Mesothelial cell of epicardium (in vitro differentiated cells): ENCODE measurements at places on chromosomes 6 and 20. TPM values are rescaled to one million over a fixed set of nuclear protein-coding genes. Genes with fewer than 3 reads are reported as not detected.

The GSTA3 gene
- not detected in 3 replicates for total RNA-seq

The TOX2 gene
- total RNA-seq, result 0.64 to 0.94 TPM (median 0.70 TPM) in 3 replicates

The LY6G6D gene
- 0.67 to 1.8 TPM (median 0.82 TPM) in 3 replicates for total RNA-seq

The NMBR gene
- total RNA-seq, result 0.27 TPM in 2 of 3 replicates, not detected in the other

The LIN28B gene
- total RNA-seq, result 18.1 to 19.7 TPM (median 19.3 TPM) in 3 replicates

The PNLDC1 gene
- total RNA-seq, result 0.16 to 0.33 TPM (median 0.23 TPM) in 3 replicates

The UCKL1 gene
- total RNA-seq, result 56.8 to 60.0 TPM (median 58.0 TPM) in 3 replicates

The OTOR gene
- not detected in 3 replicates for total RNA-seq

The SLC22A16 gene
- not detected in 3 replicates for total RNA-seq

The OR2J3 gene
- total RNA-seq, result 0.07 to 0.16 TPM in 2 of 3 replicates, not detected in the other

The ANKRD66 gene
- total RNA-seq, result not detected in 3 replicates

The EMILIN3 gene
- total RNA-seq, result 5.0 to 5.6 TPM (median 5.2 TPM) in 3 replicates

The PDYN gene
- not detected in 3 replicates for total RNA-seq

The TRERF1 gene
- total RNA-seq, result 18.6 to 20.3 TPM (median 19.8 TPM) in 3 replicates

The OPRL1 gene
- 2.2 to 2.6 TPM (median 2.5 TPM) in 3 replicates for total RNA-seq

GRCh38 chr6:169859401-169859977 lies 108.1 kb downstream of the ERMARD start:
- no peaks in the 10 kb centered on the region for H3K4me1 ChIP-seq
- DNase-seq, result no peak
- peaks cover 2% of the 10 kb centered on the region for H3K27me3 ChIP-seq
- no peaks in the 10 kb centered on the region for H3K36me3 ChIP-seq
- H3K4me3 ChIP-seq, result no peak overlapping the region

- no peak for DNase-seq
- H3K4me3 ChIP-seq, result no peak overlapping the region
- H3K36me3 ChIP-seq, result no peaks in the 10 kb centered on the region
- no peak overlapping the region for H3K27ac ChIP-seq
These were observed 7.6 kb upstream of the TREML2 start for GRCh38 chr6:41208439-41209106.

DNA sequence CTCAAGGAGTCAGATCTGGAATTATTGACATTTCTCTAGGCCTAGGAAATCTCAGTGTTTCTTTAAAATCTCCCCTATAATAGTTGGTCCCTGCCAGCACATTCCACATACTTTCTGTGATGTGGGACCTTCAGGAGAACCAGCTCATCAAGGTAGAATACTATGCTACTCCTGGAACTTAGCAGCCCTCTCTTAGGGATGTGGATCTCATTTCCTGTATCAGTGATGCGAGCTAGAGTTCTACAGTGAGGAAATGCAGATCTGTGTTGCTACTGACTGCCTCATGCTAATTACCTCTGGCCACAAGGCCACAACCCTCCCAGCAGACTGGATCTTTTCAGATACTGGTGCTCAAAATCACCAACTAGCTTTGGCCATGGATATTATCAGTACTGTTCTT lies 193.8 kb downstream of the CLVS2 start:
- H3K27ac ChIP-seq, result no peak overlapping the region
- H3K4me3 ChIP-seq, result no peak overlapping the region
- no peaks in the 10 kb centered on the region for H3K36me3 ChIP-seq
- H3K4me1 ChIP-seq, result no peaks in the 10 kb centered on the region

GRCh38 chr6:31464252-31465184 lies 33.4 kb upstream of the MICB start:
- H3K36me3 ChIP-seq, result no peaks in the 10 kb centered on the region
- H3K4me1 ChIP-seq, result peaks cover 9% of the 10 kb centered on the region
- no peak for DNase-seq
- no peak overlapping the region for H3K27ac ChIP-seq
- H3K4me3 ChIP-seq, result no peak overlapping the region

GRCh38 chr6:43170417-43170930 lies 595 bp upstream of the SRF start:
- peaks cover 31% of the 10 kb centered on the region for H3K4me1 ChIP-seq
- peak overlapping the region; percentile 81 for H3K4me3 ChIP-seq
- no peaks in the 10 kb centered on the region for H3K27me3 ChIP-seq
- no peak for DNase-seq
- no peaks in the 10 kb centered on the region for H3K36me3 ChIP-seq

GRCh38 chr20:3825526-3825925 lies 5.2 kb downstream of the AP5S1 start:
- no peak overlapping the region for H3K4me3 ChIP-seq
- peaks cover 22% of the 10 kb centered on the region for H3K36me3 ChIP-seq
- H3K27me3 ChIP-seq, result no peaks in the 10 kb centered on the region

GRCh38 chr20:63454731-63455567 lies 17.5 kb downstream of the KCNQ2 start:
- H3K27me3 ChIP-seq, result peaks cover 37% of the 10 kb centered on the region
- peaks cover 14% of the 10 kb centered on the region for H3K4me1 ChIP-seq
- H3K27ac ChIP-seq, result no peak overlapping the region
- H3K36me3 ChIP-seq, result no peaks in the 10 kb centered on the region
- no peak overlapping the region for H3K4me3 ChIP-seq
- DNase-seq, result no peak

DNA sequence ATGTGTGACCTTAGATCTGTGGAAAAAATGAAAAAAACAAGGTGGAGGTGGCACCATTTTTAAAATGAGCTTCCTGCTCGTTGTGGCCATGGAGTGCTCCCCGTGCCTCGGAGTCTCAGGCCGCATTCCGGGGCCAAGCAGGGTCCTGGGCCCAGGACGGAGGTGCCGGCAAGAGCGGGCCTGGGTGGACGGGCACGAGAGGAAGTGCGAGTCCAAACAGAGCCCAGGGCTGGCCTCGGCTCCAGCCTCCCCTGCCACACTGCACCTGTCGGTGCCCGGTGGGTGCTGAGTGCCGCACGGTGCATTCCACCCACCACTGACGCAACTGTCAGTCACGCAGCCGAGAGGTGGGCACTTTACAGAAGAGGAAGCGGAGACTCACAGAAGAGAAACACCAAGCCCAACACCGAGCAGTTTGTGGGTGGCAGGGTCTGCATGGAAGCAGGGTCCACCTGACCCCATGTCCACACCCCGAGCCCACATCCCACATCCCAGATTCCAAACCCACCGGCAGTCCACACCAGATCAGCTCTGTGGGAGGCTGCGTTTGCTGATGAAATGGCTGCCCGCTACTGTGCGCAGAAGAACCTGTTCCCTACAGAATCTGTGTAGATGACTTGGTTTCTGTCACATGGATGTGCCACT lies 97.7 kb downstream of the PSMB1 start:
- H3K36me3 ChIP-seq, result no peaks in the 10 kb centered on the region
- peaks cover 10% of the 10 kb centered on the region for H3K27me3 ChIP-seq

GRCh38 chr20:23279836-23280235 lies 70.8 kb upstream of the NXT1 start:
- H3K36me3 ChIP-seq, result no peaks in the 10 kb centered on the region
- DNase-seq, result no peak

- H3K36me3 ChIP-seq, result no peaks in the 10 kb centered on the region
- H3K4me3 ChIP-seq, result no peak overlapping the region
- no peaks in the 10 kb centered on the region for H3K27me3 ChIP-seq
- no peak overlapping the region for H3K27ac ChIP-seq
- no peak for DNase-seq
These were observed 18.1 kb upstream of the NOL4L start for GRCh38 chr20:32603046-32603726.

DNA sequence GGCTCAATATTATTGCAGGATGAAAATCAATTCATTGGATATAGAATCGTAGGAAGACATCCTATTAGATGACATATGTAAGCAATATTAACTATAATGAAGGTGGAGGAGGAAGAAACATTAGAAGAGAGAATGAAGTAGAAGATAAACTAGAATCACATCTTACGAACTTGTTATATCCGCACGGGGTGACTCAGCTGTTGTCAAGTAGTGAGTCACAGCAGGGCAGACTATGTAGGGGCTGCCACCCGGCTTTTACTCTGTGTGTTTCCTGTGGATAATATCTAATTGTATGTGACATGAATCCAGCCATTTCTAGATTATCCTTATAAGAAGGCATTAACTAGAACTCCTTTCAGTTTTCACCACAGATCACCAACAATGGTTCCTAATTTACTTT lies 520.2 kb downstream of the DOK5 start:
- H3K36me3 ChIP-seq, result no peaks in the 10 kb centered on the region
- no peaks in the 10 kb centered on the region for H3K4me1 ChIP-seq
- no peak for DNase-seq
- no peak overlapping the region for H3K27ac ChIP-seq

- H3K4me3 ChIP-seq, result no peak overlapping the region
- DNase-seq, result no peak
- no peaks in the 10 kb centered on the region for H3K27me3 ChIP-seq
- H3K27ac ChIP-seq, result peak overlapping the region; percentile 83
- H3K4me1 ChIP-seq, result peaks cover 20% of the 10 kb centered on the region
These were observed 42.9 kb downstream of the C6orf132 start for GRCh38 chr6:42099340-42100028.

GRCh38 chr6:127201321-127201720 lies 65.3 kb upstream of the RNF146 start:
- H3K36me3 ChIP-seq, result peaks cover 7% of the 10 kb centered on the region
- H3K4me3 ChIP-seq, result no peak overlapping the region
- H3K27me3 ChIP-seq, result no peaks in the 10 kb centered on the region
- DNase-seq, result no peak

- no peaks in the 10 kb centered on the region for H3K36me3 ChIP-seq
- no peak overlapping the region for H3K4me3 ChIP-seq
- peaks cover 8% of the 10 kb centered on the region for H3K27me3 ChIP-seq
- no peak for DNase-seq
- H3K27ac ChIP-seq, result no peak overlapping the region
- H3K4me1 ChIP-seq, result peaks cover 6% of the 10 kb centered on the region
These were observed 579.0 kb upstream of the BTBD3 start for GRCh38 chr20:11338496-11339306.

GRCh38 chr6:85756982-85757381 lies 114.3 kb upstream of the SYNCRIP start:
- H3K4me3 ChIP-seq, result no peak overlapping the region
- DNase-seq, result no peak
- H3K27ac ChIP-seq, result no peak overlapping the region

GRCh38 chr6:135209803-135210202 lies 28.7 kb downstream of the MYB start:
- DNase-seq, result no peak
- H3K27me3 ChIP-seq, result no peaks in the 10 kb centered on the region
- H3K4me3 ChIP-seq, result no peak overlapping the region
- peaks cover 10% of the 10 kb centered on the region for H3K4me1 ChIP-seq
- H3K27ac ChIP-seq, result no peak overlapping the region

DNA sequence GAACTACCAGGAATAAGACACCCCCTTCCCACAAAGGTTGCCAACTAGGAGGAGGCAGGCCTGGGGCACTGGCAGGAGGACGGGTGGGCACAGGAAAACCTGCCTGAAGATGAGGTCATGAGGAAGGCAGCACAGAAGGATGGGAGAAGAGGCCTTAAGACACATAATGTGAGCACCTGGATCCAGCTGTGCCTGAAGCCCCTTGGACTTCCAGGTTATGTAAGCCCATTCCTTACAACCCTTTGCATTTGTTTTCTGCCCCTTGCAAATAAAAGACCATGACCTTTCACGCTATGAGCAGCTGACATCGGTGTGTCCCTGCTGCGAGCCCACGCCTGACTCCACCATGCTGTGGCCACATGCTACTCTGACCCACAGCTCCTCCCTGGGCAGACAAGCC lies 23.4 kb downstream of the KCNQ2 start:
- H3K4me1 ChIP-seq, result peaks cover 10% of the 10 kb centered on the region
- H3K4me3 ChIP-seq, result no peak overlapping the region
- no peaks in the 10 kb centered on the region for H3K36me3 ChIP-seq
- peaks cover 29% of the 10 kb centered on the region for H3K27me3 ChIP-seq
- H3K27ac ChIP-seq, result no peak overlapping the region
- DNase-seq, result no peak

DNA sequence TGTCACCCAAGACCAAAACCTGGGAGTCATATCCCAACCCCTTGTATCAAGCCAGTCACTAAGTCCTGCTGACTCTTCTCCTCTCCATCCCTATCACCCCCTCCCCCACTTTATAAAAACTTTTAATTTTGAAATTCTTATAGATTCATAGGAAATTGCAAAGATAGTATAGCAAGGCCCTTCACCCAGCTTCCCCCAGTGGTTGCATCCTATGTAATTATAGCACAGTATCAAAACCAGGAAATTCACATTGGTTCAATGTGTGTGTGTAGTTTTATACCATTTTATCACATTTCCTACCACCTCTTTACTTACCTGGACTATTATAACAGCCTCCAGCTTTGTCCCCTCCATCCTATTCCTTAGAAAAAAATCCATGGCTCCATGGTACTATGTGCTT lies 4.1 kb downstream of the PPT2 start:
- peaks cover 19% of the 10 kb centered on the region for H3K4me1 ChIP-seq
- no peak overlapping the region for H3K4me3 ChIP-seq
- no peak overlapping the region for H3K27ac ChIP-seq
- no peaks in the 10 kb centered on the region for H3K27me3 ChIP-seq
- no peak for DNase-seq
- peaks cover 24% of the 10 kb centered on the region for H3K36me3 ChIP-seq

- no peaks in the 10 kb centered on the region for H3K27me3 ChIP-seq
These were observed 237.0 kb upstream of the TAB2 start for GRCh38 chr6:149080511-149080910.

DNA sequence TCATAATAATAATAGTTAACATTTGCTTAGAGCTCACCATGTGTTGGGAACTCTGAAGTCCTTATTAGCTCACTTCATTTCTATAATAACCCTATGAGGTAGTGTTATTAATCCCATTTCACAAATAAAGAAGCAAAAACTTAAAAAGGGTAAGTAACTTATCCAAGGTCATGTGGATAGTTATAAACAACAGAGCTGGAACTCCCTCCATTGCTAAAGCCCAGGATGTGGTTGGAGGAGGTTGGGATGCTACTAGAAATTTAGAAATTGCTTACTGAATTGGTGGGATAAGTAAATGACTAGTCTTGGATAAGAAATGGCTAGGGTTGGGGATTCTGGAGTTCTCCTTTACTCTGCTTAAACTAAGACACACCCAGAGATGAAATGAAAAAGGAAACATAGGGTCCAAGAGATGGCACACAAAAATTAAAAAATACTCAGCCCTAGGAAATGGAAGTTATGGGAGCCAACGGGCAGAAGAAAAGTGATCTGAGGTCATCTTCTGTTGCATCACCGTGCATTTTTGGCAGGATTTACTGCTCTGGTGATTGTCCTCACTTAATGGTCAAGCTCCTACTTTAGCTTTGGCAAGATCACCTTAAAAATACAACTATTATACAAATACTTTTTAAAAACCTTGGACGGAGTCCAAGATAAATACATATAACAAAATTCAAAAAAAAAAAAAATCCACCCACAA lies 7.7 kb upstream of the CLIC5 start:
- H3K36me3 ChIP-seq, result no peaks in the 10 kb centered on the region
- no peak overlapping the region for H3K27ac ChIP-seq
- peaks cover 6% of the 10 kb centered on the region for H3K4me1 ChIP-seq
- DNase-seq, result no peak
- H3K4me3 ChIP-seq, result no peak overlapping the region
- peaks cover 7% of the 10 kb centered on the region for H3K27me3 ChIP-seq
